MCF 10A (cell line): ENCODE measurements at places on chromosomes 2 and 18. TPM values are rescaled to one million over a fixed set of nuclear protein-coding genes. Genes with fewer than 3 reads are reported as not detected.

Gene SLC40A1
- 0.15 TPM in 1 of 2 replicates, not detected in the other for total RNA-seq

Gene FAM237A
- not detected in 2 replicates for total RNA-seq

DNA sequence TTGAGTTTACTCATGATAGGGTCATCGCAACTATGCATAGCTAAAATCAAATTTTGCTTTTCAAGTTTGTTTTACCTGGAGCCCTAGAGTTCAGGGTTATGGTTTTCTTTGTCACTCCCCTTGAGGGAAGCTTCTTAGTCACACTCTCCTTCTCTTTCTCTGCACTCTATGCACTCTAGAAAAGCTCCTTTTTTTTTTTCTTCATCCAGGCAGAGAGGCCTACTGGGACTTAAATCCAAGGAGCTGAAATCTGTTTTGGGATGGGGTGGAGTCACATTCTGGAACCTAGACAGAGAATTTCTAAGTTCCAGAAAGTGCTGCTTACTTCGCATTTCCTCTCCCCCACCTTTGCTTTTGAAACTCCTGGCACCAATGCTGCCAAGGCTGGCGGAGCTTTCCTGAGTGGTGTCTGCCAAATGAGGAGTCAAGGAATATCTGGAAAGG is 19.1 kb upstream of the IL18R1 start:
- H3K27ac ChIP-seq, result peak overlapping the region; percentile 71
- H3K27me3 ChIP-seq, result no peaks in the 10 kb centered on the region
- no peaks in the 10 kb centered on the region for H3K36me3 ChIP-seq
- DNase-seq, result peak; percentile 71

- no peak for DNase-seq
- no peaks in the 10 kb centered on the region for H3K27me3 ChIP-seq
- H3K4me1 ChIP-seq, result peaks cover 29% of the 10 kb centered on the region
- H3K36me3 ChIP-seq, result peaks cover 6% of the 10 kb centered on the region
- peak overlapping the region; percentile 93 for H3K27ac ChIP-seq
Measured at GRCh38 chr2:68831686-68832232, 39.4 kb downstream of the BMP10 start.

- H3K27ac ChIP-seq, result no peak overlapping the region
- no peaks in the 10 kb centered on the region for H3K27me3 ChIP-seq
Measured at GRCh38 chr2:32058130-32058529, 5.2 kb upstream of the SPAST start.

DNA sequence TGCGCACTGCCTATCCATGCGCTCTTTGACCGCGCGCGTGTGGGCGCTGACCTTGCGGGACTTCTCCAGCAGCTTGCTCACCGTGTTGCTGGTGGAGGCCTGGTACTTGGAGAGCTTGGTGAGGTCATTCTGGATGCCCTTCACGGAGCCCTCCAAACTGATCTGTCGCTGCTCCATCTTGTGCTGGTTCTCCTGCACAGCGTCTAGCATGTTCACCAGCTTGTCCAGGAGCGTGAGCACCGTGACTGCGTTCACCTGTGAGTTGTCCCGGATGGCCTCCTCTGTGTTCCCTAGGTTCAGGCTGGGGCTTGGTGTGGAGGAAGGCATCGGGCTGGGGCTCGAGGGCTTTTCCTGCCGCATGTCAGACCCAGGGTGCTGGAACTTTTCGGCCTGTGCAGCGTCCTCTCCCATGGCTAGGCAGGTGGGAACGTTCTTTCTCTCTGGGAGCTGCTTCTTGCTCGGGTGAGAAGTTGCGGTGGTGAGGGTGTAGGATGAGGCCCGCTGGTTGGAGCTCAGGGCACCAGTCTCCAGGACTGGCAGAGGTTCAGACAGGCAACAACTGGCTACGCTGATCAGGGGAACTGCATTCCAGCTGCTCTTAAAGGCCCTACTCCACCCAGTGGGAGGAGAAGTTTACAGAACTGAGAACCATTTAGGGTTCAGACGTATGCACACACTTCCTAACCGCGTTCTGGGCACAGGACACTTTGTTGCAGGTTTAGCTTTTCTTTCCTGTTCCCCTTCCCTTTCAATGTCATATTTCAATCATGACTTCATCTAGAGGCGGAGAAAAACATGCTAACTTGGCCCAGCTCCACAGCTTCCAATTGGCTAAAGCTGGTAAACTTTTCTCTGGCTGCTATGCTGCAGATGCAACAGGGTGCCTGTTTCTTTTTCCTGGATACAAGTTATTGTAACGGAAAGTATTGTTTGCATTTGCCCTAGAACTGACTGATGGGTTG is at the start of gene CAVIN2:
CAVIN2 (minus strand) TSS at position 574 of the 962 bp plus-strand sequence; CDS start at position 411, 163 bp downstream.
- DNase-seq, result peak; percentile 95
- H3K36me3 ChIP-seq, result peaks cover 15% of the 10 kb centered on the region
- H3K27me3 ChIP-seq, result no peaks in the 10 kb centered on the region
- H3K4me3 ChIP-seq, result peak within 1 kb of the TSS; percentile 90
- peak within 1 kb of the TSS; percentile 86 for H3K27ac ChIP-seq

- no peaks in the 10 kb centered on the region for H3K27me3 ChIP-seq
- DNase-seq, result no peak
Measured at GRCh38 chr2:32124660-32125059, 41.0 kb upstream of the SLC30A6 start.

GRCh38 chr2:59732871-59733566 is 820.4 kb downstream of the BCL11A start:
- DNase-seq, result no peak
- no peak overlapping the region for H3K4me3 ChIP-seq
- no peaks in the 10 kb centered on the region for H3K27me3 ChIP-seq
- no peaks in the 10 kb centered on the region for H3K36me3 ChIP-seq
- H3K4me1 ChIP-seq, result no peaks in the 10 kb centered on the region
- H3K27ac ChIP-seq, result no peak overlapping the region

- H3K36me3 ChIP-seq, result peaks cover 39% of the 10 kb centered on the region
- H3K27ac ChIP-seq, result no peak overlapping the region
- DNase-seq, result no peak
- no peak overlapping the region for H3K4me3 ChIP-seq
- no peaks in the 10 kb centered on the region for H3K27me3 ChIP-seq
- no peaks in the 10 kb centered on the region for H3K4me1 ChIP-seq
Measured at GRCh38 chr18:35707247-35707646, 125.7 kb downstream of the GALNT1 start.

GRCh38 chr18:79092874-79093273 is 23.7 kb downstream of the ATP9B start:
- no peak overlapping the region for H3K27ac ChIP-seq
- H3K4me1 ChIP-seq, result peaks cover 7% of the 10 kb centered on the region
- no peaks in the 10 kb centered on the region for H3K27me3 ChIP-seq

- H3K36me3 ChIP-seq, result no peaks in the 10 kb centered on the region
- no peaks in the 10 kb centered on the region for H3K27me3 ChIP-seq
- H3K4me3 ChIP-seq, result no peak overlapping the region
- no peaks in the 10 kb centered on the region for H3K4me1 ChIP-seq
Measured at GRCh38 chr2:98016908-98017670, 21.3 kb upstream of the TMEM131 start.

DNA sequence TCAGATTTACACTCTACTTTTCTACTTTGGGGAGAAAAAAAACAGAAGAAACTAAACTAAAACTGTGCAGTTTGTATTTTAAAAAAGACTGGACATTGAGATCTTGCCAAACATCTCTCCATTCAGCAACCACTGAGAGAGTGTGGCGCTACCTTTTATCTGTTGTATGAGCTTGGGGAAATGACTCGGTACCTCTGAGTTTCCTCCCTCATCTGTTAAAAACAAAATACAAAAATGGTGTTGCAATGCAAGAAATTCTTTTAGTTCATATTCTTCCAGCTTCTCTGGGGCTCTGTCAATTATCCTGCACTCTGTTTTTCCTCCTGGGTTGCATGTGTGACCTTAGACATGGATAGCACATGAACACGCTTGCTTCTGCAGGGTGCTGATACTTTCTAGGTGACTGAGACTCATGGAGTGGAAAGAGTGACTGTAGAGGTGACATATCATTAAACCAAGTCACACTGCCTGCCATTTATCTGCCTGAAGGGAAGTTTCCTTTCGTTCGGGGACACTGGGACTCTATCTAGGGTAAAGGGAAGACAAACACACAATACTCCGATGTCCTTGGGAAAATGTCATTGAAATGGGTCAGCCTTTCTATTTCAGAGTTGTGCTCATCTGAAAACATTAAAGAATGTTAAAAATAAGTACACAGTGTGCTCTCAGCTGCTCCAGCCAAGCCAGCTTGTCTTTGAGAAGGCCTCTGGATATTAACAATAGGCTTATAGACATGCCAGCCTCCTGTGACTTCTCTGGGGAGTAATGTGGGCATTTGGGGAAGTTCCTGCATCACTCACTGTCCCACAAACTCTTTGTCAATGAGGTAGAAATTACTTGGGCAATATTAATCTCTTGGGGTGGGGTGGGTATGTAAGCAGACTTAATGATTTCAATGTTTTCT is 91.4 kb downstream of the TRIB2 start:
- no peak overlapping the region for H3K27ac ChIP-seq
- DNase-seq, result no peak
- no peaks in the 10 kb centered on the region for H3K36me3 ChIP-seq
- H3K4me1 ChIP-seq, result peaks cover 7% of the 10 kb centered on the region

DNA sequence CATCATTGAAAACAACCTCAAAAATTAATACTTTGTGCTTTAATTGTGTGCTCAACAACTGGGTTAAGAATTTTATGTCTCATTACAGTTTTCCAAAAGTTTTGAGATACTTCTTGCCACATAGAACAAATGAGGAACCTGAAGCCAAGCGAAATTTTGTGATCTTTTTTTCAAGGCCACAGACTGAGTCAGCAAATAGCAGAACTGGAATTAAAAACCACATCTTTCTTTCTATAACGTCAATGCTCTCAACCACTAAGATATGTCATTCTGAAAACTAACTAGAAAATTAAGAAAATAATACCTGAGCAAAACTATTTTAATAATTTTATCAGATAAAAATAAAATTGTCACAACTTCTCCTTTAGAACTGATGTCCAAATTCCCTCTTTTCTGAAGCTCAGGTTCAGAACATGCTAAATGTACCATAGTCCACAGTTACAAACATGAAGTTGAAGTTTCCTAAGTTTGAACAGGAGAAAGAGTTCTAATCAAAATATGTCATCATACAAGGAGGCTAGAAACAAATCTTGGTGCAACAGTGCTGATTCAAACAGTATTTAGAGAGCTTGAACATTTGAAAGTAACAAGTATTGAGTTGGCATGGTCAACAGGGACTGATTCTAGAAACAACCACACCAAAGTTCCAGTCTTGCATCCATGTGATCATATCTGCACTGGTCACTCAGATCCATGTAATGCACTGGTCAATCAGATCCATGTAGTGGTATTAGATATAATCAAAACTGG is 27.6 kb upstream of the CALCRL start:
- no peak overlapping the region for H3K27ac ChIP-seq
- H3K27me3 ChIP-seq, result no peaks in the 10 kb centered on the region
- H3K36me3 ChIP-seq, result peaks cover 47% of the 10 kb centered on the region
- H3K4me3 ChIP-seq, result no peak overlapping the region
- no peak for DNase-seq
- H3K4me1 ChIP-seq, result peaks cover 3% of the 10 kb centered on the region

GRCh38 chr18:35826477-35826876 is 146.0 kb upstream of the RMP24 start:
- no peaks in the 10 kb centered on the region for H3K36me3 ChIP-seq
- no peaks in the 10 kb centered on the region for H3K4me1 ChIP-seq
- no peak for DNase-seq
- no peak overlapping the region for H3K27ac ChIP-seq
- H3K27me3 ChIP-seq, result peaks cover 14% of the 10 kb centered on the region

DNA sequence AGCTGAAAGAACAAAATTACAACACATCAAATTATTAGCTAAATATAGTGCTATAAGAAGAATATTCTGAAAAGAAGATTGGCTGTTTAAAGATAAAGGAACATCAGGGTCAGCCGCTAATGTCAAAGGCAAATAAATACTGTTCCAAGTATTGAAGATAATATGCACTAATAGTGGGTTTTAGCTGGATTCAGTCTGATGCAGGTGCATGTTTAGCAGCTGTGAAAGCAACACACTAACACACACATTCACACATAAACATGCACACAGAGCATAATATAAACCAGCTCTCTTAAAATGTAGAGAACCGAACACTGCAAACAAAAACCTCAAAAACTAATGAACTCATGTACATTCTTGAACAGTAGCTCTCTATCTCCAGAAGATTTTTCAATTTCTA is 634.6 kb downstream of the ERBB4 start:
- no peak for DNase-seq
- no peaks in the 10 kb centered on the region for H3K36me3 ChIP-seq
- no peak overlapping the region for H3K4me3 ChIP-seq
- no peak overlapping the region for H3K27ac ChIP-seq

DNA sequence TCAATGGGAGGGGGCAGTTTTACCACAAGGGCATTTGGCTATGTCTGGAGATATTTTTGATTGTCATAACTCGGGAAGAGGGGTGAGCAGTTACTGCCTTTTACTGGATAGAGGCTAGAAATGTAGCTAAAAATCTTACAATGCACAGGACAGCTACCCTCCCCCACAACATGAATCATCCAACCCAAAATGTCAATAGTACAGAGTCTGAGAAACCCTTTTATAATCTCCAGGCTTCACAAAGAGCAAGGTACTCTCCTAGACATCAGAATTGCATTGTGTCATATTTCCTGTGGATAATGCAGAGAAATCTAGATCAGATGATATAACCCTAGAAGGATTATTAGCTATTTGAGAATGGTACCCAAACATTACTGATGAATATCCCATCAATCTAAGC is 277.1 kb upstream of the NRP2 start:
- H3K4me1 ChIP-seq, result peaks cover 21% of the 10 kb centered on the region
- peak; percentile 50 for DNase-seq
- no peak overlapping the region for H3K27ac ChIP-seq
- H3K4me3 ChIP-seq, result no peak overlapping the region

GRCh38 chr2:43538034-43538670 is 57.7 kb downstream of the THADA start:
- peak overlapping the region; percentile 89 for H3K27ac ChIP-seq
- H3K4me3 ChIP-seq, result no peak overlapping the region
- no peaks in the 10 kb centered on the region for H3K27me3 ChIP-seq

DNA sequence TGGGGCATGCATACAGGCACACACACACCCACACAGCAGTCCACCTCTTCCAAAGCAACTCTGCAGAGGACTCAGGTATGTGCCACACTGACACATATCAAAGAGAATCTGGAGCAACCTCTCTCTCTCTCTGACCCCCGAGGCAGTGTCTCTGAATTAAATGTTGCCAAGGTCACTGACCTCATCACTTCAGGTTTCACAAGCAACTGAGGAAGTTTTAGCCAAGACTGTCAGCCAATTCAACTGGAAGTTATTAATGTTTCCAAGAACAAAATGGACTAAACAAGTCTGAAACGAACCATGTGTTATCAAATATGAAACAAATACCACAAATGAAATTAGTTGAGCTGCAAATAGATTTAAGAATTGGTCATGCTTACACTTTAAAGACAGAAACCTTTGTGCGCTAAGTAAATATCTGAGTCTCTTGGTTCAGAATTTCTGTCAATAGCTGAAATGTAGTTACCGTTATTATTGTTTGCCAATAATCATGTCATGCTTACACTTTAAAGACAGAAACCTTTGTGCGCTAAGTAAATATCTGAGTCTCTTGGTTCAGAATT is 86.1 kb downstream of the SLC25A12 start:
- peak; percentile 83 for DNase-seq
- peak overlapping the region; percentile 39 for H3K4me3 ChIP-seq
- no peaks in the 10 kb centered on the region for H3K27me3 ChIP-seq
- no peak overlapping the region for H3K27ac ChIP-seq
